ENCODE measurements at places on chromosomes 3 and 15. TPM values are rescaled to one million over a fixed set of nuclear protein-coding genes. Genes with fewer than 3 reads are reported as not detected.

DNA sequence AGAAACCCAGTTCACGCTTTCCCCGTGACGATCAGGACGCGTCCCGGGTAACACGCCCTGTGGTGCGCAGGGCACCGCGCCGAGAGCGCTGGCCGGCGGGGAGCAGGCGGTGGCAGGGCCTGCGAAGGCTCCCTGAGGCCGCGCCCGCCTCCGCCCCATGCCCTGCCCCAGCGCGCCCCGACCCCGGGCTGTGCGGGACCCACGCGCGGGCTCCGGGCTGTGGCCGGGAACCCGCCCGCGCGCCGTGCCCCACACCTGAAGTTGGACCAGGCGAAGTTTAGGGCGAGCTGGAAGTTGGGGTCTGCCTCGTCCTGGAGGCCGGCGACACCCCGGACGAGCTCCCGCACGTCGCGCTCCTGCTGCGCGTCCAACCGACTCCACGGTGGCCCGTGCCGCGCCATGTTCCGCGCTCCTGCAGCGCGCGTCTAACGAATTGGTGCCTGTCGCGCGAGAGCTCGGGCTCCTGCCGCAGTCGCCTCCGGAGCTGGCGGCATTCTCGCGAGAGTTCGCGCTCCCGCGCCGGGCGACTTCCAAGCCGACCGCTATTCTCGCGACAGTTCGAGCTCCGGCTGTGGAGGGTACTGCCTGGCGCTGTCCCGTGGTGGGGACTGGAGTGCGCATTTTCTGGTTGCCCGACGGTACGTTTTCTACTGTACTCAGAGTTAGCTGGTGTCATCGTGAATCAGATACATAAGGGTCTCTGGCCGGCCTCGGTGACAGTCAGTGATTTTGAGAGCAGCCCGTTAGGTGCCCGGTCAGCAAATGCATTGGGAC, at the start of gene TUBGCP5:
TSS of gene TUBGCP5 (minus strand) at position 427 of the 774 bp plus-strand sequence. CDS start at position 401, 26 bp downstream.
- DNase-seq, result peak; percentile 91

- DNase-seq, result no peak
Observed at GRCh38 chr3:122795674-122796195, 866 bp downstream of the SLC49A4 start.

- DNase-seq, result peak; percentile 53
Observed at GRCh38 chr3:140586311-140586710, 91.6 kb upstream of the TRIM42 start.

DNA sequence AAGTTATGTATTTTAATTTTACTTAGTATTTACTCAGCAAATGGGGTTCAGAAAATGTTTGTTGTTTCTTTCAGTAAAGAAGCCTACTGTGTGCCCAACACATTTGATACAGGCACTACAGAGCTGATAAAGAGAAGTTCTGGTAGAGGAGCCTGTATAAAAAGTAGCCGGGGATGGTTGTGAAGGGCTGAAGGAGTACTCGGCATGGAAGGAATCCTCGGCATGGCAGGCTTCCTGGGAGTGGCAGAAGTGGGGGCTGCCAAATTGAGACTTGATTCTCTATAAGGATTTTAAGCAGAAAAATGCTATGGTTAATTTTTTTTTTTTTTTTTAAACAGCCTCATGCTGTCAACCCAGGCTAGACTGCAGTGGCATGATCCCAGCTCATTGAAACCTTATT, 9.3 kb downstream of the ARL13B start:
- no peak for DNase-seq

DNA sequence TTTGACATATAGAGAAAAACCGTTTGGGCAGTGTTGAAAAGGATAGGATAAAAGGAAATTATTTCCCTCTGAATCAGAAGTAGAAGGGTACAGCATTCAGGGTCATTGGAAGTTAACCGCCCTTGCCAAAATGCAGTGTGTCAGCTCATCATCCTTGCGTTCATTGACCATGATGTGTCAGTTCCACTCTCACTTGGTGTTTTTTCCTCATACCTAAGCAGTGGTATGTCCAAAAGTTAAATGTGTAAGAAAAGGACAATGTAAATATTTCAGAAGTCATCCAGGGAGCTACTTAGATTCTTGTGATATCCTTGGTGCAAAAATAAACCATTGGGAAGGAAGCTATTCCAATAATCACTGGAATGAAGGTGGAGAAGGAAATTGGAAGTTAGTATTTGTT, 50.7 kb downstream of the MAP6D1 start:
- no peak for DNase-seq

DNA sequence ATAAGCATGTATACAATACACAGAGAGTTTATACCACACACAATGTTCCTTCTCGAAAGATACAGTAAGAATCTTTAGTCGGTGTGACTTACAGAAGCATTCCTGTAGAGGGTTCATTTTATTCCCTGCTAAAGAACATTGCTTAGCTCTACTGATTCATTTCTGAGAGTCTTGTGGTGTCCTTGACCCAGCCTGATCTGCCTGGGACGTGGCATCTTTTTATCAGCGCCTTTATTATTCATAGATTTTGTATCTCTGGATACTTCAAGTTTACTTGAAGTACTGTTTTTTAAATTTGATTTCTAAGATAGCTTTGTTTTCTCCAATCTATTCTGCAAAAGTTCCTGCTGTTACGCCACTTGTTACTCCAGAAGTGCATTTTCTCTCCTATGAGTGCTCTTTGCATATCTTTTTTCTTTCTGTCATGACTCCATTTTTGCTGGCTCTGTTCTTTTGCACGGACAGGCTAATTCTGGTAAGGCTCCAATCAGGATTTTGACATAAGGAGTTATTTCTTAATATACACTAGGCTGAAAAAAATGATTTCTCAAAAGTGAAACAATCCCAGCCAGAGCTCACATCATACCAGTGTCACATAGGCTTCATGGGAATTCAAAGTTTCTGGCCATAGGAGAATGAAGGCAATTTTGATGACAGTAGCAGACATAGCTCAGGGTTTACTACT, 114.5 kb upstream of the TNIK start:
- DNase-seq, result no peak

DNA sequence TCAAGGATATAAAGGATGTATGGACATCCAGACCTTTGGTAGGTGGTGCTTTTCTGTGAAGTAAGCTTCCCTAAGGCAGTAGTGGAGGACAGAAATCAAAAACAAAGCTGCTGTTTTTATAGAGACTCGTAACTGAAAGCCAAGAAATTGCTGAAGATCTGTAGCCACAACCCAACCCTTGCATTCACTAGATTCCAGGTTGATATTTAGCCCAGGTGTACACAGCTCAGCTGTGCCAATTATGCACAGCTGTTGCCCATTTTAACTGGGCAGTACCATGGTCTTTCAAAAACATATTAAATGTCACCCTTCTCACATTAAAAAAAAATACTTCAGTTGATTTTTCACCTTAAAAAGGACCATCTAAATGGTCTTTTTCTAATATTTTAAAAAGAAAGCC, 75.8 kb downstream of the CNTN3 start:
- DNase-seq, result no peak

GRCh38 chr3:32148351-32148750, 41.9 kb downstream of the GPD1L start:
- no peak for DNase-seq

- DNase-seq, result no peak
Observed at GRCh38 chr3:160205606-160206005, 19.6 kb upstream of the C3orf80 start.

DNA sequence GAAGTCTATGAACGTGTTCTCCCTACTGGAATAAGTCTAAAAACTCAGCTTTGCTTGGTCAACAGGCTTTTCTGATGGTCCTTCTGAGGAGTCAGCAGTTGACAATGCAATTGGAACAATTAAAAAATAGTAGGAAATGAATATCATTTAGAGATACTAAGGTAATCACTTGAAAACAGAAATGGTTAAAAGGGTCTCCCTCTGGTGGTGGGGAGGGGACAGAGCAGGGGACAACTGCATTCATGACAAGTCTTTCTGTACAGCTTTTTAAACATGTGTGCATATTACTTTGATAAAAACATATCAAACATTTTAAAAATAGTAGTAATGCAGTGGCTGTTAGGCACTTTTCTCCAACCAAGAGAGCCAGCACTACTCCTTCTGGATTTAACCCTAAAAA, 119.9 kb upstream of the FHIT start:
- DNase-seq, result no peak

- no peak for DNase-seq
Observed at GRCh38 chr15:51131596-51132290, 37.0 kb upstream of the TNFAIP8L3 start.

GRCh38 chr3:86887876-86888275, 103.1 kb downstream of the VGLL3 start:
- peak; percentile 28 for DNase-seq

GRCh38 chr3:12483872-12484197, 445 bp upstream of the TSEN2 start:
- DNase-seq, result no peak

DNA sequence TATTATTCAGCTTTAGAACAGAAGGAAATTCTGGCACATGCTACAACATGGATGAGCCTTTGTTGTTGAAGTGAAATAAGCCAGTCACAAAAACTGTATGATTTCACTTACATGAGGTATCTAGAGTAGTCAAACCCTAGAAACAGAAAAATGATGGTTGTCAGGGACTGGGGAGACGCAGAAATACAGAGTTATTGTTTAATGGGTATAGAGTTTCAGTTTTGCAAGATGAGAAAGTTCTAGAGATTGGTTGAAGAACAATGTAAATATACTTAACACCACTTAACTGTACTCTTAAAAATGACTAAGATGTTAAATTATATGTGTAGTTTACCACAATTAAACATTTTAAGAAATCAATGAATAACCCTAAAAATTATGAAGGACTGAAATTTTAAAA, 15.8 kb downstream of the SPTSSB start:
- no peak for DNase-seq

DNA sequence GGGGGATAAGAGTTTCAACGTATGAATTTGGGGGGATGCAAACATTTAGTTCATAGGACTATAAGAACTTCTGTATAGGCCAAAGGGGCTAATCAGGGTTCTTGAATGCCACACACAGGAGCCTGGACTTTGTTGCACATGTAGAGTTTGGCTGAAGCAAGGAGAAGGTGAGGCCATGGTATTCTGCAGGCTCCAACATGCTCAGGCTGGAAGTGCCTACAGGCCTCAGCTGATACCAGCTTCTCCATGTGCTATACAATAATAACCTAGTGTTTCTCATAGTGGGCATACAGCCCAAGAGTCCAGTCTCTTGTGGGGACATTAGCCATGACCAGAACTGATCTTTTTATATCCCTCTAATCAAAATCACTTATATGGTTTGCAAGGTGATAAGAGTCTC, 399.7 kb upstream of the MCTP2 start:
- DNase-seq, result peak; percentile 86

GRCh38 chr3:130702985-130703384, 43.6 kb downstream of the PIK3R4 start:
- DNase-seq, result no peak

DNA sequence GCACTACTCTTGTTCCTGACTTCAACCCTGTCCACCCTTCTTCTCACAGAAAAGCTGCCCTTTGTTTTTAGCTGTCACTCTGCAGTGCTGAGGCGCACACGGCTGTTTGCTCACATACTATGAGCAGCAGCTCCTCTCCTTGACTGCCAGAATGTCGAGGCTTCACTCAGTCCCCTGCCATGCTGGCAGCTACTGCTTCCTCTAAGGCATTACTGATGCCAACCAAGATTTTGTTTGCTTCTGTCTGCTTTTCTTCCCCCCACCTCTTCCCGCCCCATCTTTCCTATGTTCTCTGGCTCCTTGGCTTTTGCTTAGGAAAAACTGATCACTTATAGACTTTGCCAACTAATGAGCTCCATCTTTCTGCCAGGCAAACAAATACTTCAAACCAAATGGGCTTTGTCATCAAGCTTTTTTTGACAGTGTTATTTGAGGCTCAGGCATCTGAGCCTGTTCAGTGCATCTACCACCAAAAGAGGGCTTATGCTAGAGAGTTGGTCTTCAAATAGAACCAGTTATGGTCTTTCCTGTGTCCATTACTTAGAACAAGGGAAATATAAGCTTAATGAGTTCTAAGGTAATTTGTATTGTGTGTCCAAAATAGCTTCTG, 81.0 kb downstream of the FBXL2 start:
- DNase-seq, result no peak

Gene NR1I2
- not detected for total RNA-seq

Gene ARNT2
- total RNA-seq, result 0.25 TPM

Gene ARPC4
- total RNA-seq, result 140 TPM

Gene KIF9
- total RNA-seq, result 5.3 TPM

Gene LSMEM2
- not detected for total RNA-seq

Gene SKOR1
- not detected for total RNA-seq

Data from foreskin keratinocyte (primary cell).